ENCODE measurements at places on chromosomes 3 and 15. TPM values are rescaled to one million over a fixed set of nuclear protein-coding genes. Genes with fewer than 3 reads are reported as not detected.

GRCh38 chr3:111496894-111497559 lies 45.0 kb upstream of the CD96 start:
- H3K4me3 ChIP-seq = no peak overlapping the region
- DNase-seq = no peak

The LRRC31 gene
- not detected for total RNA-seq

The MYL3 gene
- 3.6 TPM for total RNA-seq

The CMTM8 gene
- total RNA-seq = 6.6 TPM

- no peaks in the 10 kb centered on the region for H3K36me3 ChIP-seq
- H3K27me3 ChIP-seq = no peaks in the 10 kb centered on the region
- H3K27ac ChIP-seq = no peak overlapping the region
- no peaks in the 10 kb centered on the region for H3K4me1 ChIP-seq
- no peak for DNase-seq
Measured at GRCh38 chr3:23442598-23443383, 239.7 kb downstream of the UBE2E2 start.

The TRPM1 gene
- total RNA-seq = not detected

- H3K4me3 ChIP-seq = no peak overlapping the region
- peaks cover 19% of the 10 kb centered on the region for H3K4me1 ChIP-seq
- peak overlapping the region; percentile 0 for H3K27ac ChIP-seq
- H3K27me3 ChIP-seq = no peaks in the 10 kb centered on the region
- peaks cover 97% of the 10 kb centered on the region for H3K36me3 ChIP-seq
- DNase-seq = no peak
Measured at GRCh38 chr3:14133188-14133800, 8.4 kb downstream of the TMEM43 start.

DNA sequence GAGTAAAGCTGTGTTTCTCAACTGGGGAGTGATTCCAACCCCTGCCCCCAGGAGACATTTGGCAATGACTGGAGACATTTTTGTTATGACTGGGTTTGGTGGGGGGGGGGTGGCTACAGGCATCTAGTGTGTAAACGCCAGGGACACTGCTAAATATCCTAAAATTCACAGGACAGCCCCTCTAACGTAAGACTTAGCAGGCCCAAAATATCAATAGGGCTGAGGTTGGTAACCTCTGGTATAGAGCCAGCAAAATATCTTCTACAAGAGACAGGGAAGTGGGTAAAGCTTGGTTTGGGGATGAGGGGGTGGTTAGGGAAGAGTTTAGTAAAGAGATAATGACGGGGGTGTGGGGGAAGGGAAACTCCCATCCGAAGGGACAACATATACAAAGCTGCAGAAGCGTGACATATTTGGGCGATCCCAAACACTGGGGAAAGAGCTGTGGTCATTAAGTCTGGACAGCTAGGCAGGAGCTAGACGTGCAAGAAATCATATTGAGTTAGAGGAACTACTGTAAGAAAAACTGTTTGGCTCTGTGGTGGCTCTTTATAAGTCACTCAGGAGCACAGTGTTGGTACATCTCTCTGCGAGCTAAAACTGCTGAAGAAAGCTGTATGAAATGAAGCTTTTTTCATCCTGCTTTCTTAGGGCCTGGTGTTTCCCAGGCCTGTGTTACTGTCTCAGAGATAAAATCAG lies 697 bp upstream of the TRIM69 start:
- H3K4me1 ChIP-seq = peaks cover 7% of the 10 kb centered on the region
- peak overlapping the region; percentile 66 for H3K27ac ChIP-seq
- H3K27me3 ChIP-seq = no peaks in the 10 kb centered on the region
- H3K4me3 ChIP-seq = no peak overlapping the region
- DNase-seq = no peak
- H3K36me3 ChIP-seq = no peaks in the 10 kb centered on the region

DNA sequence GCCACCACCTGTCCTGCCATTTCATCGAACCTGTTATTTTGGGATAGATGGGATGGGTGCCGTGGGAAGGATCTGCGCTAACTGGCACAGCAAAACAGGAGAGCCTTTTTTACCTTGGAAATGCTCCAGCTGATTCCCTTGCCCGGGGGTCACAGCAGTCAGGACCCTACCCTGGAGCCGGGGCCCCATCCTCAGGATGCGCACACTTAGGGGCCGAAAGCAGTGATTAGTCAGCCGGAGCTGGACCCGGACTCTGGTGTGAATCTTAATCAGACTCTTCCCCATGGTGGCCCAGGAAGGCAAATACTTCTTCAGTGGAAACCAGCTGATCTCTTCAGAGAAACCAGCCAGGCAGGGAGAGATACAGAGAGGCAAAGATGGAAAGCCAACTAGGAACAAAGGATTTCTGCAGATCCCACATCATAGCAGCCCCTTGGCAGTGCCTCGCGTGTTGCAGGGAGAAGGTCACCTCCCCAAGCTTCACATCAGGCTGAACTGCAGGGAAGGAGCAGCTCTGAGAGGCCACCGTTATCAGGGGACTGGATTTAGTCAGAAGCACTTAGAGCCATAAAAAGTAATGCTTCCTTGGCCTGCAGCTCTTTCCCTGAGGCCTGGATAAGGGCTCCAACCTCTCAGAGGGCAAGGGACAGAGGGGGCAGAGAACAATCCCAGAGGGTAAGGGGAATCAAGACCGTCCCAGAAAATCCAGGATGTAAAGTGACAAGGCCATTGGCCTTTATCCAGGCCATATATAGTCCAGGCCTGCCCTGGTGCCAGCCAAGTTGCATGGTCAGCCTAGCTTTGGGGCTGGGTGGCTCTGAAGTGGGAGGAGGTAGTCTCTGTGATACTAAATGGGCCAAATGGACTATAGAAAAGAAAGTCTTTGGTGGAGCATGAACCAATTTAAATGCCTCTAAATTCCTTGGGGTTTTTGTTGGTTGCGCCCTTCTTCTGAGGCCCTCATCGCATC lies 52.9 kb downstream of the WDR76 start:
- no peaks in the 10 kb centered on the region for H3K27me3 ChIP-seq
- H3K27ac ChIP-seq = no peak overlapping the region
- no peak overlapping the region for H3K4me3 ChIP-seq
- no peaks in the 10 kb centered on the region for H3K36me3 ChIP-seq
- no peak for DNase-seq

The CHRD gene
- total RNA-seq = 172 TPM

The MUSTN1 gene
- total RNA-seq = 132 TPM

The PAQR9 gene
- not detected for total RNA-seq

The CPLX3 gene
- total RNA-seq = not detected

- no peak for DNase-seq
- no peaks in the 10 kb centered on the region for H3K4me1 ChIP-seq
- H3K27me3 ChIP-seq = no peaks in the 10 kb centered on the region
- no peaks in the 10 kb centered on the region for H3K36me3 ChIP-seq
Measured at GRCh38 chr15:48723969-48724368, 78.5 kb upstream of the FBN1 start.

- peak; percentile 93 for DNase-seq
- H3K4me3 ChIP-seq = peak overlapping the region; percentile 85
- H3K27ac ChIP-seq = peak overlapping the region; percentile 43
Measured at GRCh38 chr15:84600331-84600686, 500 bp upstream of the ZSCAN2 start.

The FYCO1 gene
- 56.2 TPM for total RNA-seq

- no peaks in the 10 kb centered on the region for H3K36me3 ChIP-seq
- H3K4me1 ChIP-seq = no peaks in the 10 kb centered on the region
- H3K4me3 ChIP-seq = no peak overlapping the region
Measured at GRCh38 chr15:20349774-20350498, 191.7 kb downstream of the GOLGA6L6 start.

DNA sequence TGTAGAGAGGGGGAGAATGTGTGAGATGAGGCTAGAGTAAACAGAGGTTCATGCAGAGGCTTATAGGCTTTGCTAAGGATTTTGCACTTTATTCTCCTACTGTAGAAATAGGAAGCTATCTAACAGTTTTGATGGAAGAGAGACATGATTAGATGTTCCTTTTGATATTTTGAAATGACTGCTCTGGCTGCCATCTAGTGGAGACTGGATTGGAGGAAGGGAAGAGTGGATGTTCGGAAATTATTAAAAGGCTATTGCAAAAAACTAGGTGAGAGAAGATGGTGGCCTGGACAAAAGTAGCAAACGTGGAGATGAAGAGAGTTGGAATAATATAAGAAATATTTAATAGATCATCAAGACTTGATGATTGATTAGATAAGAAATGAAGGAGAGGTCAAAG lies 42.2 kb downstream of the SYN2 start:
- H3K4me3 ChIP-seq = no peak overlapping the region
- H3K27me3 ChIP-seq = no peaks in the 10 kb centered on the region
- no peaks in the 10 kb centered on the region for H3K4me1 ChIP-seq
- no peak overlapping the region for H3K27ac ChIP-seq
- H3K36me3 ChIP-seq = no peaks in the 10 kb centered on the region

DNA sequence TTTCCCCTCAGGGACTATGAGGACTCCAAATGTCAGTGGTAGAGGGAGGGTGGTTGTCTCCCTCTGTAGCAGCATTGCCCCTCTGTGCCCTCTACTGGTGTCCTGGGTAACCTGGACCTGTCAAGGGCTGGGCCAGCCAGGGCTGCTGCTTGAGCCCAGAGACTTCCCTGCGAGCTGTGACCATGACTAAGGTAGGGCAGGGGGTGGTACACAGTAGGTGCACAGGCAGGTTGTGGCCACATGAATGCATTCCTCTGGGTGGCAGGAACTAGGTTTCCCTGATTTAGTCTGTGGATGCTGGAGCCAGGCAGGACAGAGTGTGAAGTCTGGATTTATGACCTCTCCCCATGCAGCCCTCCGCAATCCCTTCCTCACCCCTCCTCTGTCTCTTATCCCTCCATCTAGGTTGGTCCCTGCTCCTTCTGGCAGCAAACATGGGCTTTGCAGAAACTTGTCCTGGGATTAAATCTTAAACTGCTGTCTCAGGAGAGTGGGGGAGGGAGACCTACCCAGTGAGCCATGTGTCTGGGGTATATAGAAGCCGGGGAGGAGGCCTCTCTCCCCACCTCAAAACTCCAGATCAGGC lies 8.7 kb upstream of the SEMA3F start:
- DNase-seq = no peak
- no peaks in the 10 kb centered on the region for H3K36me3 ChIP-seq
- H3K4me1 ChIP-seq = no peaks in the 10 kb centered on the region
- no peak overlapping the region for H3K4me3 ChIP-seq
- no peaks in the 10 kb centered on the region for H3K27me3 ChIP-seq
- no peak overlapping the region for H3K27ac ChIP-seq

DNA sequence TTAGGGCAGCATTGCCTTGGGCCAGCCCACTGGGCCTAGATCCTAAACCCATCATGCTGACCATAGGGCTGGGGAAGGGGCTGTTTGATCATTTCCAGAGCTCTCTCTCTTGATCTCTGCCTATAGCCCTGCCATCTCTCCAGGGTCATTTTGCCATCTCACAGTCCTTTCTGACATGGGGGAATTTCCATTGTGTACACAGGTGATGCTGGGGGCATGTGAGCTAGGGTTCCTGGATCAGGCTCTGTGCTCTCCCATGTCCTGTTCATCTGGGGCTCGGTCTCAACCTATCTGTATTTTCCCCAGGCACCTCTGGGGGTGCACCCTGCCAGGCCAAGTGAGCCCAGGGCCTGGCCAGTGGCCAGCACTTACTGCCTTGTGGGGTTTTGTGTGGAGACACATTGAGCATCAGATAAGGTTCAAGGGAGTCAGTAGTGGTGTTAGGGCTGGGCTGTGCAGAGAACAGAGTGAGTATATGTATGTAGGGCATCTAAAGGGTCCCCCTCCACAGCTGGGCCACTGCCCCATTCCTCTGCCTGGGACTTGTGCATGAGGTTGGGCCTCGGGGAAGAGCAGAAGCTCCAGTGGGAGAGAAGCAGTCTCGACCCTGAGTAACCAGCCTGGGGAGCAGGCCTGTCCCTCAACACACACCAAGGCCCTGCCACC lies 25.7 kb upstream of the APEH start:
- no peaks in the 10 kb centered on the region for H3K36me3 ChIP-seq
- no peaks in the 10 kb centered on the region for H3K27me3 ChIP-seq
- no peak overlapping the region for H3K27ac ChIP-seq
- DNase-seq = no peak

- peaks cover 62% of the 10 kb centered on the region for H3K27me3 ChIP-seq
- H3K4me3 ChIP-seq = no peak overlapping the region
- H3K4me1 ChIP-seq = peaks cover 28% of the 10 kb centered on the region
- no peaks in the 10 kb centered on the region for H3K36me3 ChIP-seq
Measured at GRCh38 chr15:67823314-67824196, 1.8 kb upstream of the SKOR1 start.

The CFAP100 gene
- total RNA-seq = not detected

The UBR1 gene
- total RNA-seq = 8.2 TPM

The HPS3 gene
- total RNA-seq = 18.9 TPM

DNA sequence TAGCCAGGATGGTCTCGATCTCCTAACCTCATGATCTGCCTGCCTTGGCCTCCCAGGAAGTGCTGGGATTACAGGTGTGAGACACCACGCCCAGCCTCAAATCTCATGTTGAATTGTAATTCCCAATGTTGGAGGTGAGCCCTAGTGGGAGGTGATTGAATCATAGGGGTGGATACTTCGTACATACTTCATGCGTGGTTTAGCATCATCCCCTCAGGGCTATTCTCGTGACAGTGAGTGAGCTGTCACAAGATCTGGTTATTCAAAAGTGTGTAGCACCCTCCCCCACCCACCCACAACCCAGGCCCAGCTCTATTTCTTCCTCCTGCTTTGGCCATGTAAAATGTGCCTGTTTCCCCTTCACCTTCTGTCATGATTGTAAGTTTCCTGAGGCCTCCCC lies 236.9 kb upstream of the IL12A start:
- H3K36me3 ChIP-seq = no peaks in the 10 kb centered on the region
- H3K4me1 ChIP-seq = no peaks in the 10 kb centered on the region
- H3K27me3 ChIP-seq = no peaks in the 10 kb centered on the region
- DNase-seq = no peak
- H3K4me3 ChIP-seq = no peak overlapping the region
- no peak overlapping the region for H3K27ac ChIP-seq

The CASR gene
- not detected for total RNA-seq

The RTP1 gene
- total RNA-seq = not detected

All from ascending aorta (tissue), 2 donors.